GOT3 (cell line): ENCODE measurements at places on chromosomes 4 and X.

GRCh38 chr4:83180431-83180968, 66.0 kb upstream of the PLAC8 start:
- no peak for DNase-seq

DNA sequence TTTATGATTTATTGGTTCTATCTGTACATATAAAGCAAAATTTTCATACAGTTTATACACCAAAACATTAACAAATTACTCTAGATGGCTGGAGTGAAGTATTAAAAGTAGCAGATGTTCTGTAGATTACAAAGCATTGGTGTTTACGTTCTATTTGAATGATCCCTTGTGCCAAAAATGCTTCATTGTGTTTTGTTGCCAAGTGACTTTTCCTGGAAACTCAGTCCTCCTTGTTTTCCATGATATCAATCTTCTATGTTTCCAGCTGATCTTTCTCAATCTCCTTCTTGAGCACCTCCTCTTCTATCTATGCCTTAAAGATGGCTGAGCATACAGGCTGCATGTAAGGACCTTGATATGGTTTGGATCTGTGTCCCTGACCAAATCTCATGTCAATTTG, 263.6 kb upstream of the CTSO start:
- DNase-seq: no peak

DNA sequence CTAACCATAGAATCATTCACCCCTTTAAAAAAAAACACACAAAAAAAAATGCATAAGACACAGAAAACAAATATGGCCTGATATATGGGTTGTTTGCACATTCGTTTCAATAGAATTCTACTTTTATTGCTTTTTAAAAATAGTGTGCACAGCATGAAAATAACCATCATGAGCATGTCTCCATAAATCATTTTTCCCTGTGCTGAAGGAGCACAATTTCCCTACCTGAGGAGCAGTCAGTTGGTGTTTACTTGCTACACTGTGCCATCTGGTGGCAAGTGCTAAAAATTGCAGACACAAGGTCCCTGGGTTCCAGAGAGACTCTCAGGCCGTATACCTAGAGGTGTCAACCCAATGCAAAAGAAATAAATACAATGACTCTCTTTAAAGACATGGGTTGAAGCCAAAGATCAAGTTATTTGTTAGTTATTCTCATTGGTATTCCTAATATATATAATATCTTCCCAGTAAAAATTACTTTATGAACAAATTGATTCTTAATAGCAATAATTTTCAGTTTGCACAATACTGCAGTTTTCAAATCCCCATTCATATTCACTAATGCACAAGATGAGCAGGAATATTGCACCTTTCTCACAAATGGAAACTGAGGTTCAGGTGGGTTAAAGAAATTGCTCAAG, 551.4 kb downstream of the IQCM start:
- DNase-seq: no peak

- DNase-seq: no peak
These were observed 933.9 kb downstream of the ADGRL3 start for GRCh38 chr4:62133977-62134376.

- no peak for DNase-seq
These were observed 115.7 kb downstream of the NDST4 start for GRCh38 chr4:114997576-114998247.

DNA sequence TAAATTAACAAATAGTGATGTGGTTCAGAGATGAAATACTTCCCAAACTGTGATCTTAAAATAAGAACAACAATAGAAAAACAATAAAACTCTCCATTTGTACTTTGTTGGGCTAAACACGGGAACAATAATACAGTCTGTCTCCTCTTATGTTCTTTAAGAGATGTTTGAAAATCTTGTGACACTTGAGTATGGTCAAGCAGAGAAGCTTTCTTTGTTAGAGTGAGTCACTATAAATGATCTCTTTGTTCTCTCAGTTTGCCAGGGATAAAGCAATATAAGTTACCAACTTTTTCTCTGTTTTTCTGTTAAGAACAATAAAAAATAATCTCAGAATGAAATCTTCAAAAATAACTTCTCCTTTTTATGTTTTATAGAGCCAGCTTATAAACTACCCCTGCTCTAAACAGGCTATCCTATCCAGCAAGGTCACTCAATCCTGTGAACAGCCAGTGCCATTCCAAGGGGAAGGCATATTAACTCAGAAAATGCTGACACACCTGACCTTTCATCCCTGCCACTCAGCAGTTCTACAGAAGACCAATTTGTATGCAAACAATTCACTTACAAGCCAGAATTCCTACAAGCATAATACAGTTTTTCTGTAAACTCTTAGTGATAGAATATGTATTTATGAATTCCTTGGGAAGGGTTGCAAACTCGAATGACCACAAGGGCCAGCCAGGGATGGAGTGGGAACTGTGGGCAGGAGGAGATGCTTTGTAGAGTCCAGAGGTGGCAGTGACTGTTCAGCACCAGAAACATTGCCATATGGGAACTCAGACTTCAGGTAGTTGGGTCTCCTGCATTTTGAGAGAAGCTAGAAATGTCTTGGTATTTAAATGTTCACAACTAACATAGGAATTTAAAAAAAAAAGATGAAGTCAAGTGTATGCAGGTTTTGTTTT, 52.2 kb downstream of the AFM start:
- no peak for DNase-seq
